ENCODE measurements at places on chromosomes 2 and 18.

DNA sequence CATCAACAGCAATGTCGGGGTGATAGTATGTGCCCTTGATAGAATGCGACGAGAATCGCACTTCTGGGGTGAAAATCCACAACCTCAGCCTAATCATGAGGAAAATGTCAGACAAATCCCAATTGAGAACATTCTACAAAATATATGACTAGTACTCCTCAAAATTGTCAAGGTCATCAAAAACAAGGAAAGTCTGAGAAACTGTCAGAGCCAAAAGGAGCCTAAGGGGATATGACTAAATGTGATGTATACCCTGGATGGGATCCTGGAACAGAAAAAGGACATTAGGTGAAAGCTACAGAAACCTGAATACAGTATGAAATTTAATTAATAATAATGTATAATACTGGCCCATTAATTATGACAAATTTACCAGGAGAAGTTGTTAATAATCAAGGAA lies 7.6 kb upstream of the CACNB4 start:
- DNase-seq, result no peak
- no peak overlapping the region for H3K27ac ChIP-seq
- H3K36me3 ChIP-seq, result no peaks in the 10 kb centered on the region
- no peaks in the 10 kb centered on the region for H3K27me3 ChIP-seq

- H3K27me3 ChIP-seq, result no peaks in the 10 kb centered on the region
- H3K27ac ChIP-seq, result peak overlapping the region; percentile 92
- H3K4me3 ChIP-seq, result peak overlapping the region; percentile 64
- H3K36me3 ChIP-seq, result no peaks in the 10 kb centered on the region
- no peak for DNase-seq
- no peaks in the 10 kb centered on the region for H3K4me1 ChIP-seq
Observed at GRCh38 chr2:26970928-26971627, 641 bp downstream of the MAPRE3 start.

DNA sequence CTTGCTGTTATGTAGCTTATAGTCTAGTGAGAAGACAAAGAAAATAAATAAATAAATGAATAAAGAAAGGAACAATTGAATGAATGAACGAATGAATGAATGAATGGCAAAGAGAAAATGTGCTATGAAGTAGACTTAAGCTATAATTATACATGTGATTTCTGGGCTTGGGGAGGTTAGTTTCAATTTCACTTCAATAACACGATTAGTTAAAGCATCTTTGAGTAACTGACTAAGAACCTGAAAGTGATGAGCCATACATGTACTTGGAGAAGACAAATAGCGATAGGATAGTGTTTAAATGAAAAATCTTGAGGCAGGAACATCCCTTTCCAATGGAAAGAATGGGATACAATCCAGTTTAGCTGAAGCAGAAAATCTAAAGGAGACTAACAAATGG lies 593.1 kb upstream of the LRRTM4 start:
- no peak for DNase-seq
- H3K27ac ChIP-seq, result no peak overlapping the region
- H3K4me1 ChIP-seq, result no peaks in the 10 kb centered on the region
- H3K36me3 ChIP-seq, result no peaks in the 10 kb centered on the region

DNA sequence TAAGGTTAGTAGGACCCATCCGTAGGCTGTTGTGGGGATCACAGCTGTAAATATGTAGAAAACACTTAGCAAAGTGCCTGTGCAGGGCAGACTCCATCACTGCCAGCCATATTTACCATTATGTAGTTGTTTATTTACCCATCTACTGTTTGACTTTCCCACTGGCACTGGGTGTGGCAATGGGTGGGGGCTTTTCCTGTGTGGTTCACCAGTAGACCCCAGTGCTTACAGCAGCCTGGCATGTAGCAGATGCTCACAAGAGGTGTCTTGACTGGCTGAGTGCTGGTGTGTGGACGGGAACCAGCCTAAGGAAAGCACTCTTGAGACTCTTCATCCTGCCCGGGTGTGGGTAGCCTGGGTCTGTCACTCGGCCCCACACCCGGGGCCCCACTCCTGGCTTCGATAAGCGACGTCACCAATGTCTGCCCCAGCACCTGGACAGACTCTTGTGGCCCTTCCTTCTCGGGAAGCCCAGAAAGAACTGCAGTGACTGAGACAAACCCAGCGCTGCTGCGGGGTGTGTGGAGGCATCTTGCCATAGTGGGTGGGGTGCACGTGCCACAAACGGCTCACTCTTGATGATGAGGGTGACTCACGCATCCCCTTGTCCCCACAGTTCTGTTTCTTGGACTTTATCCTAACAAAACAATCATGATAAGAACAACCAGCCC lies 78.3 kb downstream of the HDAC4 start:
- no peak overlapping the region for H3K27ac ChIP-seq
- DNase-seq, result no peak
- no peaks in the 10 kb centered on the region for H3K27me3 ChIP-seq

DNA sequence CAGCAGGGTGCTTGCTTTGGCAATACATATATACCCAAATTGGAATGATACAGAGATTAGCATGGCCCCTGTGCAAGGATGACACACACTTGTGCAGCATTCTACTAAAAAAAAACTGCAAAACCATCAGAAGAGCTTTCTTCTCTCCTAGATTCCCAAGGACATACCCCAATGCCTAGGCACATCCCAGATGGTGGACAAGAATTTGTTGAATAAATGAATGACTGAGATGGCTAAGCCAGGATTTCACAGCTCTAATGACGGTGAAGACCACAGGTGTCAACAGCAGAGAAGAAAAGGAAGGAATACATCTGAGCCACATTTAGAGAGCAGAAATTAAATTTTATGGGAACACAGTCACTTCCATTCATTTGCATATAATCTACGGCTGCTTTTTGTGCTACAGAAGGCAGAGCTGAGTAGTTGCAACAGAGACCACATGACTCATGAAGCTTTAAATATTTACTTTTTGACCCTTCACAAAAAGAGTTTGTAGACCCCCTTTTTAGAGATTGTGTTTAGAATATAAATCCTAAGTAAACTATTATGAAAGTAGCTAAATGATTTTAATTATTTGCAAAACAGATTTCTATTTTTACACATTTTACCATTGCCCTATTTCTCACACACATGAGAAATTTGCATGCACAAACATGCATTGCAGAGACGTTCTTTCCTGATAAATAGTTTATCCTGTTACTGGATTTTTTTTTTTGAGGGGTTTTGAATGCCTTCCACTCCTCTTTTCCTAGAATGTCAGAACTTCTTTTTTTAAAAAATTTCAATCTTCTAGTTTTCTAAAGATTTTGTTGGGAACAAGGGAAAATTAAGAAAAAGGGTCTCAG lies 119.0 kb downstream of the PMAIP1 start:
- no peak overlapping the region for H3K27ac ChIP-seq
- no peak overlapping the region for H3K4me3 ChIP-seq

DNA sequence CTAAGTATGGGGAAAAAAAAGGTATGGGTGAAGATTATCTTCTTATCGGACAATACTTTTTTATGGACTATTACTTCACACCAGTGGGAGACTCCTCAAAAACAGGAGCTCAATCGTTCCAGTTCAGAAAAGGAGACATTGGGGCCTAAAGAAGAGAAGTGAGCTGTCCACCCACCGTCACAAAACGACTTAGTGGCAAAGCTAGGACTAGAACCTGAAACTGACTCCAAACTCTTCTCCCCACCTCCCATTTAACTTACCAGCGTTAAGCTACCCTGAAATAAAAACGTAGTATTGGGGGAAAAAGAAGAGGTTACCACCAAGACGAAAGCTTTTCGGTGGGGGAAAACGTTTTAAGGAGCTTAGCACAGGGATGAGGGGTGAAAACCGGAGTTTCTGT lies 503 bp downstream of the GTF3C3 start:
- peak overlapping the region; percentile 69 for H3K27ac ChIP-seq
- DNase-seq, result no peak
- no peaks in the 10 kb centered on the region for H3K36me3 ChIP-seq
- no peaks in the 10 kb centered on the region for H3K27me3 ChIP-seq
- no peaks in the 10 kb centered on the region for H3K4me1 ChIP-seq
- H3K4me3 ChIP-seq, result peak overlapping the region; percentile 72

- no peaks in the 10 kb centered on the region for H3K27me3 ChIP-seq
- no peaks in the 10 kb centered on the region for H3K4me1 ChIP-seq
- H3K36me3 ChIP-seq, result no peaks in the 10 kb centered on the region
- no peak overlapping the region for H3K4me3 ChIP-seq
Observed at GRCh38 chr2:237466211-237466610, 20.8 kb upstream of the MLPH start.

All from breast epithelium (tissue), 4 donors.